ENCODE measurements at places on chromosomes 7 and 10.

DNA sequence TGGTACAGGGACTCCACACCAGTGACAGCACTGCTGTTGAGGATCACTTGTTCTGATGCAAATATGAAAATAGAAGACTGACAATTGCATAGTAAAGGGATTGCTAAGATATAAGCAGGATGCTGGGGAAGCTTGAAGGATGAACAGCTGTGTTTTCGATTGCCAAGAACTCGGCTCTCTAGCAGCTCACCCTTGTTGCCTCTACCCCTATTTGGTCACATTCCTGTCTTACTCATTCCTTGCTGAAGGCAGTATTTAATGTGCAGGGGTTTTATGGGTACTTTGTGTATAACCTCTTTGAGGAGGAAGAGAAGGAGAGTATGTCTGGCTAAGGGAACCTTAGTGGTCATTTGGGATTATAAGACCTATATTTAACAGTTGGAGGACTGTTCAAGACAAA is 218.8 kb downstream of the AUTS2 start:
- DNase-seq = no peak

DNA sequence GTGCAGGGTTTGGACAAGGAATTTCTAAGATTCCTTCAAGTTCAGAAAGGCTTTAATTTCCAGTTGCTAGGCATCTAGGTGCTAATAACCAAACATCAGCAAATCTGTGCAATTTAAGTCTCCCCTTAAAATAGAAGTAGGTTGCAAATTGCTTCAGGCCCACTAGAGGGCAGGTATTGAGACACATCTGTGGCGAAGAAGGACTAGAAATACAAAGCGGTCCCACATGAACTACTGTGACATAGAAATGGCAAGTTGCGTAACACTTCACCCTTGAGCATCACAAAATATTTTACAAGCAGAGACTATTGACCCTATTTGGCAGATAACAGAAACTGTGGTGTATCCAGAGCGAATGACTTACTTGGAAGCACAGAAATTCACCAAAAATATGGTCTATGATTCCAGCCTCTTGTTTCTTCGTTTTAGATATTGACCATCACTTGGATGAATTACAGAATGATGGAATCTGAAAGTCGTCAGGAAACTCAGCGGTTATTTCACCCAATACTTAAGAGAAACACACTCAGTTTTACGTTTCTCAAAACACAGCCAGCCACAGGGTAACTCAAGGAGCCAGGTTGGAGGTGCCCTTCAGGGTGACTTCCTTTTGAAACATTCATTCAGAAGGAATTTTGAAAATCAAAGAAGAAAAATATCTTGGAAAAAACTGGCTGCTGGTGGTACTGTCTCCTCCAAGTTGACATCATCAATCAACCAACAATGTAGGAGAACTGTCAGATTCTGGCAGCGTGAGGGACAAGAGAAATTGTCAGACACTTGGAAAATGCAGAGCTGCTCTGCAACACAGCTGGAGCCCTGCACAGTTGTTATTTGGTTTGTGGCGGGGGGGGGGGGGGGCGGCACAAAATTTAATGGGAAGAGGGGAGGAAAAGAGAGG is 256.3 kb upstream of the MINDY3 start:
- DNase-seq = no peak

DNA sequence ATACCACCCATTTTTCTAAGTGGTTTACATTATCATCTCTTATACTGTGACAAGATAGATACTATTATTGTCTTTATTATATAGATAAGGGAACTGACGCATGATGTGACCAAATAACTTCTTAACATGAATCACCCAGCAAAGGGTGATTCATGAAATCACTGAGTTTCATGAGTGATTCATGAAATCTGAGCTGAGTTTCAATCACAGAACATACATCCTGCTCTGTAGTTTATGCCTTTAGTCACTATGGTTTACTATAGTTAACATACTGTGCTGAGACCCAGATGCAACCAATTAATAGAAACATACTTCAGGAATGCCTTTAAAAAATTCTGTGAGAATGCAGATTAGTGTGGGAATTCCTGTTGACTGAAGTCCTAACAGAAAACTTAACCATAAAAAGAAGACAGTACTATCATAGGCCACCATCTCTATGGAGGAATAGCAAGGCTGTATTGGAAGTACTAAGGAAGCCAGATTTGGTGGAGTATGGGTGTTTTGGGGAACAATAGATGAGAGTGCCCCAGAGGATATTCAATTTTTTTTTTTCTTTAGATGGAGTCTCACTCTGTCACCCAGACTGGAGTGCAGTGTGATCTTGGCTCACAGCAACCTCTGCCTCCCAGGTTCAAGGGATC is 43.1 kb upstream of the SEMA3A start:
- DNase-seq = no peak

DNA sequence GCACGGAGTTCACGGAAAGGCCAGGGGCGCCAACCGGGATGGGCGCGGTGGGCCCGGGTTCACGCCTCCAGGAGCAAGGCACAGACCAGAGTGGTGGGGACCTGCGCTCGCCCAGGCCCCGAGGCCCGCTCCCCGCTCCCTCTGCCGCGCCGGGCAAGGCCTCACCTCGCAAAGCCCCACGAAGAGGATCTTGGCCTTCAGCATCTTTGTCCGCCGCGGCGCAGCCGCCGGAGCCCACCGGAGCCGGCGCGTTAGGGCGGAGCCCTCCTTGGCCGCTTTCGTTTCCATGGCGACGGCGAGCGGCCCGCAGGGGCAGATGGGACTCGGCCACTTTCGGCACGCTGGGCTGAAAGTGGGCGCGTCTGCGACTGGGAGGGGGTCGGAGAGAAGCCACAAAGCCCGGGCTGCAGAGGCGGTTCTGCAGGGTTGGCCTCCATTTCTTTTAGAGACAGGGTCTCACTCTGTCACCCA is 944.4 kb upstream of the ZNF722 start:
- no peak for DNase-seq

DNA sequence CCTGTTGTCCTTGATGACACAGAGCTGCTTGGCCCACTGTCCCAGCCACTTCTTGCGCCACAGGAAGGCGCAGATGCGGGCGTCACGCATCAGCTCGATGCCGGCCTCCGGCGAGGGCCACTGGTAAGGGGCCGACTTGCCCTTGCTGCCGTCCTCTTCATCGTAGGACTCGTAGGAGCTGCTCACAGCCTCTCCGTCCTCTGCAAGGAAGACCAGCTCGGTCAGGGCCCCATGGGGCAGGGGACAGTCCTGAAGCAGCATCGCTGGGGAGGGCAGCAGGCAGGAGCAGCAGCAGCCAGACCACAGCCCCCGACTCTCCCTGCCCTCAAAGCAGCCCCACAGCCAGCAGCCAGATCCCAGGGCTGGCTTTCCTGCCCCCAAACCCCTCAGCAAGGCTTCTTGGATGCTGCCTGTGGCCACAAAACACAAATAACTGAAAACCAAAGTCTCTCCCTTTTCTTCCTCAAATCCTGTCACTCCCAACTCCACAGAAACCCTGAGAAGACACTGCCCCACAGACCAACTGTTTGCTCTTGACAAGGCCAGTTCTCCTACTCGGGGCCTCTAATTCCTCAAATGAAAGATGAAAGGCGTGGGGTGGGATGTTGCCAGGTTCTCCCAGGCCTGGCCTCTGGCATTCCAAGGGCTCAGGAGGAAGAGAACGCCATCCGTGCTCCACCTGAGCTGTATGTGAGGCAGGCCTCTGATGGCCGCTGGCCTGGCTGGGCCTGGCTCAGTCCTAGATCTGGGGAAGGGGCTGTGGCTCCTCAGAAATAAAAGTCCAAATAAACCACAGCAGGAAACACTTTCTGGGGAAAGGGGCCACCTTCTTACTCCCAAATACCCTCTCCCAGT is 76.7 kb downstream of the VWA2 start:
- no peak for DNase-seq

DNA sequence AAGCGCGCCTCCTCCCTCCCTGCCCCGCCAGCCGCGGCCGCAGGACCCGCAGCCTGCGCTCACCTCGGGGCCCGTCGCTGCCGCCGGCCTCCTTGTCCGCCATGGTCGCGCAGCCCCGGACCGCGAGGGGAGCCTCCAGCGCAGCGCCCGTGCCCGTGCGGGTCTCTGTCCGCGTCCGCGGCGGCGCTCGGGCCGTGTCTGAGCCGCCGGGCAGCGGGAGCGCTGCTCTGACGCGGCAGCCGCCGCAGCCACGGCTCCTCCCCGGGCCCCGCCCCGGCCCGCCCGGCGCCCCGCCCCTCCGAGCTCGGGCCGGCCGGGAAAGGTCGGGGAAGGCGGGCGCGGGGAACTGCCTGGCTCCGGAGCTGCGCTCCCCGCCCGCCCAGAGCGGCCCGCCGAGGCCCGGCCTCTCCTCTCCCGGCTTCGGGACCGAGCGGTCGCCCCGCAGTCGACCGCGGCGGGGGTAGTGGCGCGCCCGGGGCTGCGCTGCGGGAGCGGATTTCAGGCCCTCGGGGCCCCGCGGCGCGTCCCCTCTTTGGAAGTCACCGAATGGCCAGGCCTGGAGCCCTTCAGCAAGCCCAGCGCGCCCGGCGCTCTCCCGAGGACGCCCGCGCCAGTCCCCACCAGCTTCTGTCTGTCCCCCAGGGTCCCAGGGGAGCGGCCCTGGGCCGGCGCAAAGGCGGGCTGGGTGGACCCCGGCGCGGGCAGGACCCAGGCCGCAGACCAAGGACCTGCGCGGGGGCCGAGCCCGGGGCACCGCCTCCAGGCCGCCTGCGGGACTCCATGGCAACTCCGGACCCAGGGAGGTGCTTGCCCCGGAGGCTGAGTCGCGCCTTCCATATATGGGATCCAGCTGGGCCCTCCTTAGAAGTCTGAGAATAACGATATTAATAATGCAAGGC is at the start of gene HSPA12A:
Gene HSPA12A, minus strand, starts transcription at position 200 of the 899 bp plus-strand sequence. Its CDS starts 97 bp downstream, at position 103.
- DNase-seq = peak; percentile 78

GRCh38 chr10:62239994-62240393 is 28.6 kb downstream of the RTKN2 start:
- no peak for DNase-seq

DNA sequence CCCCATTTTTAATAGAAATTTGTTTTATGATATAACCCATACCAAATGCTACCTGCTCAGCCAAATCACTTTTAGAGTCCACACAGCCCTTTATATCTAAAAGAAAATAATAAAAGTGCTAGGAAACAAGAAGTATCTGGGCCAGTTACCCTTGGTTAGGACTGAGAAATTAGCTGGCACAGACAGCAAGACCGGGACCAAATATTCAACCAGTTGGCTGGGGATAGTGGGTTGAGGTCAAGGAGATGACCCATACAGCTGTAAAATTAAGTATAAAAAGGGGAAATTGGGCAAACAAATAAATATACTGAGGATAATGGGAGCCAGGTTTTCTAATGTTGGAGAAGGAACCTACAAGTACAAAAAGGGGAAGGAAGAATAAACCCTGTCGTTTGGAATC is 174.3 kb downstream of the IMMP2L start:
- DNase-seq = no peak
